Activated T-helper 9 cell treated with anti-CD3 and anti-CD28 coated beads, Interleukin-2, amount 50 U/mL, for 16 hours (primary cell): ENCODE measurements at places on chromosomes 3 and 15.
A peak's percentile ranks its signal among the peaks of the same experiment; 100 is the strongest.

DNA sequence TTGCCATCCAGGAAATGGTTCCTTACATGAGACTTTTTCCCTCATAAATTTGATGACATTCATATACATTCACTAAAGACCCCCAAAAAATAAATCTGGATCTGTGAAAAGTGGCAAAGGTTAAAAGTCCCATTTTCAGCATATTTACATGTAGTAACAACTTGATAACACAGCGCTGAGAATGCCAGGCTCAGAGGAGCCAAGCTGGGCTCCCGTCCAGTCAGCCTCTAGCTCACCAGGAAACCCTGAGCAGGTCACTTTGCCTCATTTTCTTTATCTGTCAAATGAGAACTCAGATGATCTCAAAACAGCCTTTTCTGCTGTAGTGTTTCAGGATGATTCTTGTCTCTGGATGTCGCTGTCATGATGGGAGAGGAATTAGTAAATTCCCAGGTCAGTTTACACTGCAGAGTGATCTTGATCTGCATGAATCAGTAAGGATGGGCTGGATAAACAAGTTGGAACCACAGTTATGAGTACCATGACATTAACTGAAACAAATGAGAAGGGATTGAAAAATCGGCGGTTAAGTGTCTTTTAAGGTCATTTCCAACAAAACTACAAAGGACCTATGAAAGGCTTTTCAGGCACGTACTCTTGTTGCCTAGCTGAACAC lies 82.8 kb downstream of the PPARG start:
- no peak for DNase-seq

- no peak for DNase-seq
Measured at GRCh38 chr3:58666683-58667082, at the start of gene FAM3D. Gene FAM3D, minus strand, starts transcription at chr3:58666774. Its CDS starts 11,211 bp downstream, at chr3:58655563.

GRCh38 chr3:11328196-11328945 lies 56.2 kb downstream of the ATG7 start:
- DNase-seq: no peak

DNA sequence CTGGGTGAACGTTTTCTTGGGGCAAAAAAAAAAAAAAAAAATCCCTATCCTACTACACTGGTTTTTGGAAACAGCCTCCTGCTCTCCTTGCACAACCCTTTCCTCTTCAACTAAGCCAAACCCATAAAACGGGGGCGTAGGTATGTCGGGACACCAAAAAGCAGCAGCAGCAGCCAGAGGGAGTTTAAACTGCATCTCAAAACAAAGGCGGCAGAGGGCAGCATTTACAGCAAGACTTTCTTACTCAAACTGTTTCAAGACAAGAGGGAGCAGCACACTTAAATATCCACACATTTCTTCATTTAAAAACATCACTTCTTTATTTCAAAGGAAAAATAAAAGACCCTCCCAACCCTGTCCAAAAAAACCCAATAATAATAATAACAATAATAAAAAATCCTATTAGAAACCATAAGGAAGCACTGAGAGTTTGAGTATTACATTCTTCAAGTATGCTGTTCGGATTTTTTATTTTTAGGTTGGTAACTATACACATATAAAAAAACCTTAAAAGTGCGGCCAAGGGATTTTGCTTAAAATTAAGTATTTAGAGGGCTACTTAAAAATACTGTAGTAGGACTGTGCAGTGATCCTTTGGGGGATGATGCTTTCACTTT lies 43.9 kb upstream of the PLXND1 start:
- peak; percentile 12 for DNase-seq

GRCh38 chr3:115469649-115470048 lies 153.7 kb upstream of the GAP43 start:
- DNase-seq: no peak

DNA sequence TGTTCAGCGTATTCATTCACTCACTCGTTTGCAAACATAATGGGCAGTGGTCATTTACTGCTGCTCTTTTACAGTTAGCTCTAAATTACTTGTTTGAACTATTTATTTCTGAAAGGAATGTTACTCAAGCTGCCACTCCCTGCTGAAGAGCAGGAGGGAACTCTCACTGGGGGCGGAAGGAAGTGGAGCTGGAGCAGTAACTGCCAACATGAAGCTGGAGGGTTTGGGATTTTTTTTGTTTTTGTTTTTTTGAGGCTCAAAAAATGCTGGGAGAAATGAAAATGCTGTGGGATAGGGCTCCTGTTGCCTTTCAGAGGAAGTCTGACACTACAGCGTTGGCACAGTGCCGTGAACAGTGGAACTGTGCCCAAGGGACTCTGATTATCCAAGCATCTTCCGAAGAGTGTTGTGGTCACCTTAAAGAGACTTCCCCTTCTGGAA lies 44.1 kb downstream of the SENP2 start:
- no peak for DNase-seq
